Psoas muscle (tissue), 8 donors: ENCODE measurements at places on chromosomes 1 and 21.

DNA sequence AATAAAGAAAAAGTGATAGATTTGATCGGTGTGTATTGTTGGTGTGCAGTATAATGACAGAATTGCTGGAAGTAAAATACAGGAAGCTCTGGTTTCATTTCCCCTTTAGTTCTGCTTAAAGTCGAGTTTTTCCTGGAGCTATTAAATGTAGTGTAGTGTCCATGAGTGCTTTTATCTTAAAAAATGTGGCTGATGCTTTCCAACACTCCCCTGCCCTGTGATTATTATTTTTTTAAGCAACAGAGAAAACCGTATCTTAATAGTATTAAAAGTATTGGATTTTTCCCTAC is 1.1 kb downstream of the LGALS8 start:
- no peak for DNase-seq

GRCh38 chr1:244074559-244075171 is 23.6 kb downstream of the ZBTB18 start:
- no peak for DNase-seq

DNA sequence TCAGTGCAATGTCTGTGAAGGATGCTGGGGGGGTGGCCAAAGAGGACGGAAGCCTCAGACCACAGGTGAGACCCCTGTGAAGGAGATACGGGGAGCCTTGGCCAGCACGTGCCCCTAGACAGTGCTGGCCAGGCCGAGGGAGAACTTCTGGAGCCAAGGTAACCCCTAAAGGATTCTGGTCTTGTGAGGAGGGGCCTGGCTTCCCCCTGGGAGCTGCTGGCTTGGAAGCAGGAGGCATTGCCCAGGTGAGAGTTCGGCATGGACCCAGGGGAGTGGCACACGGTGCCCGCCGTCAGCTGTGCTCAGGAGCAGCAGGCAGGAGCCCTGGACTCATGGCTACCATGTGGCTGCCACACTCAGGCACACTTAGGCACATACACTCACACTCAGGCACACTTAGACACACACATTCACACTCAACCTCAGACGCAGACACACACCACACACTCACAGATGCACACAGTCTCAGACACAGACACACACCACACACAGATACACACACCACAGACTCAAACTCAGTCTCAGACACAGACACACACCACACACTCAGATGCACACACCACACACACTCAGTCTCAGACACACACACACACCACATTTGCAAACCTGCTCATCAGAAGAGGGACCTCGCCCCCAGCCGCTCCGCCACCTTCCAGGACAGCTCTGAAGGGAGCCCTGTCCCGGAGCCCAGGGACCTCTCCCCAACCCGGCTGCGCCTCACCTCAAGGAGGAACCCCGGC is 1.1 kb upstream of the COL6A2 start:
- peak; percentile 52 for DNase-seq

- no peak for DNase-seq
These were observed 97.7 kb downstream of the ATP5PO start for GRCh38 chr21:33817663-33818451.

- no peak for DNase-seq
These were observed 112.3 kb downstream of the TSEN15 start for GRCh38 chr1:184163674-184164465.

- peak; percentile 46 for DNase-seq
These were observed 3.3 kb upstream of the SSBP3 start for GRCh38 chr1:54409156-54410142.

- no peak for DNase-seq
These were observed 133.0 kb upstream of the SAMSN1 start for GRCh38 chr21:14678973-14679574.

GRCh38 chr1:10724052-10724494 is 72.4 kb downstream of the CASZ1 start:
- DNase-seq: peak; percentile 91

DNA sequence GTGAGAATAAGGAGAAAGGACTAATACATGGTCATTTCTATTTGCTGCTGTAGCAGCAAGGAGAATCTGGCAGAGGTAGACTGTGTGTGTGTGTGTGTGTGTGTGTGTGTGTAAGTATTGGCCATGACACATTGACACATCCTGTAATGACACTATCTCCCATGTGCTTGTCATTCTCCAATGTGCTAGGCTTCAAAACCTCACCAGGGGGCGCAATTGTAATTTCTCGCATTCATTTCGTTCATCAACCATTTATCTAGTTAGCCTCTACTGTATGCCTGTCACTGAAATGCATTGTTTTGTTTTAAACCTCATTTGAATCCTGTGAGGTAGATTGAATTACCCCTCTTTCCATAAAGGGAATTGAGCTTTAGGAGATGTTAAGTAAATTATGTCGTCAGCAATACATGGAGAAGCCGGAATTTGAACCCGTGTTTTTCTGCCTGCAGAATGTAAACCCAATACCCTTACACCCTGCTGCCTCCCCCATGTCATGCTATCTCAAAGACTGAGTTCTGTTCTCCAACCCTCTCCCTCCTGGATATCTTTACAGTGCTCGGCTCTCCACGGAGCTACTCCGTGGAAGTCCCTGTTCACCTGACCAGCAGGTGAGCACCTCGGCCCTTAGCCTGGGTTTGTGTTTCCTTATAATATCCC is 100.8 kb downstream of the UCK2 start:
- DNase-seq: no peak

GRCh38 chr21:20627594-20627993 is 370.6 kb upstream of the NCAM2 start:
- no peak for DNase-seq

- no peak for DNase-seq
These were observed 407.2 kb downstream of the HLX start for GRCh38 chr1:221286399-221286798.

DNA sequence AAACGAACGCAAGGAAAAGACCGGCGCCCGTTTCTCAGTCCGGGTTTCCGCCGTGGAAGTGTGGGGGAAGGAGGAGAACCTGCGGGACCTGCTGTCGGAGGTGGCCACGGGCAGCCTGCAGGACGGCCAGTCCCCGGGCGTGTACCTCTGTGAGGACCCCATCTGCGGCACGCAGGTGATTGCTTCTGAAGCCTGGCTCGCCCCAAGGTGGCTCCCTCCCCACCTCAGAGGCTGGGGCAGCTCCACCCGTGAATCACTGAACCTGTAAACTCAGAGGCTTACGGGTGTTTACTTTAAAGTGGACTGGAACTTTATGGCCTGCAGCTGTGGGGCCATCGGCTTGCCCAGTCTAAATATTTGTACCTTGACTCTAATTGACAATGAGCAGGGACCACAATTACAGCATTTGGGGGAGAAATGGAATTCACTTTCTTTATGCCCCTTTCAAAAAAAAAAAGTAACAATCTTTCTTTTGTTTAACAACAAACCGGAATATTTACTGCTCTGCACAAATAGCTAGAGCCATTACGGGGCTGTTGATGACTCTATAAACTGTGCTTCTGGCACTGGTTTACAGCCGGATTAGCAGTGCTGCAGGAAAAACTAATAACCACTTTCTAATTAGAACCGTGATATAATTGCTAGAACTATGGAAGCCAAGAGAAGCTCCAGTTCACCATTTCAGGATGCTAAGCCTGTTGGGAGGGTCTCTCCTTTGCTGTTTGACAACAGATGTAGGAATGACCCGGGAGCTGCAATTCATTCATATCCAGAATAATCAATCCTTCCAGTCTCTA is 454.8 kb downstream of the KIF26B start:
- DNase-seq: no peak

DNA sequence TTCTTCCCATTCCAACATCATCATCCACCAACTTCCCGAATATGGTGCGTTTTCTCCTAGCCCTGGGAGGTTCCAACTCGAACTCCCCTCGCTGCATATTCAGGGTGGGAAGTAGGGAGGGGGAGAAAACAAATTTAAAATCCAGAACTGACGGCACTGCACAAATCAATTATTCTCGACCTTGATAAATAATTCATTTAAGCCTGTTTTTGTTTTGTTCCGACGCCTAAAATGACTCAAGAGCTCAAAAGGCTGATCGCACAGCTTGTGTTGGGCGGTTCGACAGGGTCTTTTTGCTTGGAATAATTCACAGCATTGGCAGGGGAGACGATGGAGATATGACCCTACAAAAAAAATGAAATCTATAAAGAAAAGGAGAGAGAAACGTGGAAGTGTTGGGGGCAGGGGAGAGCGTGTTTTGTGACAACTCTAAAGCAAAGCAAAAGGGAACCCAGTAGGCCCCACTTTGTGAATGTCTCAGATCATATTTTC is 3.1 kb upstream of the BARHL2 start:
- DNase-seq: no peak

GRCh38 chr1:25031601-25031965 is 101.5 kb upstream of the RUNX3 start:
- no peak for DNase-seq

DNA sequence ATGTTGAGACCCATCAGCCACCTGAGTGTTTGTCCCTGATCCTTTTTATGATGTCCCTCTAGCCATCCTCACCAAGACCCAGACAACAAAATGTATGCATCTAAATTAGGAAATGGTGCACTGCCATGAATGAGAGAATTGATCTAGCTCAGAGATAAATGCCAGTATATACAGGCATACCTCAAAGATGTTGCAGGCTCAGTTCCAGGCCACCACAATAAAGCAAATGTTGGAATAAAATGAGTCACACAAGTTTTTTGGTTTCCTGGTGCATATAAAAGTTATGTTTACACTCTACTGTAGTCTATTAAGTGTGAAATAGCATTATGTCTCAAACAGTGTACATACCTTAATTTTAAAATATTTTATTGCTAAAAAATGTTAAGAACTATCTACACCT is 63.9 kb downstream of the CHIA start:
- no peak for DNase-seq

GRCh38 chr1:180912211-180912800 is 391 bp upstream of the KIAA1614 start:
- no peak for DNase-seq

DNA sequence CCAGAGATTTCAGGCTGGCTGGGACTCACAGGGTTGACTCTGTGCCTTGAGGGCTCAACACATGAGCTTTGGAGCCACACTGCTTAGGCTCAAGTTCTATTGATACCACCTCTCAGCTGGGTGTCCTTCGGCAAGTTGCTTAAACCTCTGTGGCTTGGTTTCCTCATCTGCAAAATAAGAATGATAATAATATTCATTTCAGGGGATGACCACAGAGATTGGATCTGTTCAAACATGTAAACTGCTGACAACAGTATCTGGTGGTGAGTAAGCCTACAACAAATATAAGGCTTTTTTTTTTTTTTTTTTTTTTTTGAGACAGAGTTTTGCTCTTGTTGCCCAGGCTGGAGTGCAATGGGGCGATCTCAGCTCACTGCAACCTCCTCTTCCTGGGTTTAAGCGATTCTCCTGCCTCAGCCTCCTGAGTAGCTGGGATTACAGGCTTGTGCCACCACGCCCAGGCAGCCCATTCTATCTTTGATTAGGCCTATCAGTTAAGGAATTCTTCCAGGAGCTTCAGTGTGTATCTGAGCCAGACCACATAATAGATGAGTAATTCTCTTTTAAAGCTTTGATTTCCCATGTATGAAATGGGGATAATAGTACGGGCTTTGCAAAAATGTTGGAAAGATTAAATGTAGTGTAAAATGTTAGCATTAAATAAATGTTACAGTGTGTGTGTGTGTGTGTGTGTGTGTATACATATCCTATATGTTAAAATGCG is 437.6 kb downstream of the PRDM2 start:
- no peak for DNase-seq

DNA sequence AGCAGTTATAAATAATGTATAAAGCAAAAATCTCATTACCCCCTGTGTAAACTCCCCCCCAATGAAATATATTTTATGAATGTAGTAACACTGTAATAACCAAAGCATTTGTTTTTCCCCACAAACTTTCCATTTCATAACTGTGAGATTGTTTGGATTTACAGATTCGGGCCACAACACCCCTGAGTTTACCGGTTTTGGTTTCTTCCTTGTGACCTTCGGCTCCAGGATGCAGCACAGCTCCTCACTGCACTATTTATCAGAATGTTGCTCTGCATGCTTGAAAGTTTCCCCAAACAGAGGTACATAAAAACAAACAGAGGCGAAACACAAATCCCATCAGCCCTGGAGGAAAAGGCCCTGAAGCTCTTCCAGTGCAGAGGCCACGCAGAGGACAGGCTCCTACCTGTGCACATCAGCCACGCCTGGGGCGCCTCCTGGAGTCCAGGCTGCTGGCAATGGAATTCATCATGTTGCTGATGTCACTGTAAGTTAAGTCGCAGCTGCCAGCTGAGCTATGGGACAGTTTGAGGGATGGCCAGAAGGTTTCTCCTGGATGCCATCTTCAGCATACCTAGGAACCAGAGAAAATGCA is 122.0 kb downstream of the LMO4 start:
- DNase-seq: no peak

DNA sequence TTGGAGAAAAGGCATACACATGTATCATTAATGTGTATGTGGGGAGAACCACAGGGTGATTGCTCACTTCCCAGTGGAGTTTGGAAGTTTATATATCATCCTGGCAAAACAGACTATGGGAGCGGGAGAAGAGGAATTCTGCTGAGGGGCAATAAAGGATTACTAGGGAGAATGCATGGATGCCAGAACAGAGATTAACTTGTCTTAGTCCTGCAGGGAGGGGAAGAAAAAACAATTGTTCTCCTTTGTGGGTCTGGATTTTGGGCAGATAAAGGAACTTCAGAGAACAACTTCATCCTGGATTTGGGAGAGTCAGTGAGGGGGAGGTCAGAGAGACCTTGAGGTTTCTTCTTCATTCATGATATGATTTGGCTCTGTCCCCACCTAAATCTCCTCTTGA is 55.9 kb upstream of the SOX13 start:
- DNase-seq: no peak

DNA sequence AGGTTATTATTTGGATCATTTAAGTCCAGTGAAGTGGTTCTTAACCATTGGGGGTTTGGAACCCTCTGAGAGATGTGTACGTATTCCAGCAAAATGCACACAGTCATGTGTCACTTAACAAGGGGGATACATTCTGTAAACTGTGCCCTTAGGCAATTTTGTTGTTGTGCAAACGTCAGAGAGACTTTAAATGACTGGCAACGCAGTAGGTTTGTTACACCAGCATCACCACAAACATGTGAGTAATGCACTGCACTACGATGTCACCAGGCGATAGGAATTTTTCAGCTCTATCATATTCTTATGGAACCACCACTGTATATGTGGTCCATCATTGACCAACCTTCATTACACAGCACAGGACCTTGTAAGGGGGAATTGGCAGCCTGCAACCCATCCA is 11.9 kb downstream of the AHCYL1 start:
- DNase-seq: no peak

GRCh38 chr1:14932034-14932638 is 221.4 kb upstream of the TMEM51 start:
- no peak for DNase-seq

GRCh38 chr1:240500647-240501046 is 111.3 kb downstream of the GREM2 start:
- no peak for DNase-seq
